ENCODE measurements at places on chromosomes 12 and 14.

DNA sequence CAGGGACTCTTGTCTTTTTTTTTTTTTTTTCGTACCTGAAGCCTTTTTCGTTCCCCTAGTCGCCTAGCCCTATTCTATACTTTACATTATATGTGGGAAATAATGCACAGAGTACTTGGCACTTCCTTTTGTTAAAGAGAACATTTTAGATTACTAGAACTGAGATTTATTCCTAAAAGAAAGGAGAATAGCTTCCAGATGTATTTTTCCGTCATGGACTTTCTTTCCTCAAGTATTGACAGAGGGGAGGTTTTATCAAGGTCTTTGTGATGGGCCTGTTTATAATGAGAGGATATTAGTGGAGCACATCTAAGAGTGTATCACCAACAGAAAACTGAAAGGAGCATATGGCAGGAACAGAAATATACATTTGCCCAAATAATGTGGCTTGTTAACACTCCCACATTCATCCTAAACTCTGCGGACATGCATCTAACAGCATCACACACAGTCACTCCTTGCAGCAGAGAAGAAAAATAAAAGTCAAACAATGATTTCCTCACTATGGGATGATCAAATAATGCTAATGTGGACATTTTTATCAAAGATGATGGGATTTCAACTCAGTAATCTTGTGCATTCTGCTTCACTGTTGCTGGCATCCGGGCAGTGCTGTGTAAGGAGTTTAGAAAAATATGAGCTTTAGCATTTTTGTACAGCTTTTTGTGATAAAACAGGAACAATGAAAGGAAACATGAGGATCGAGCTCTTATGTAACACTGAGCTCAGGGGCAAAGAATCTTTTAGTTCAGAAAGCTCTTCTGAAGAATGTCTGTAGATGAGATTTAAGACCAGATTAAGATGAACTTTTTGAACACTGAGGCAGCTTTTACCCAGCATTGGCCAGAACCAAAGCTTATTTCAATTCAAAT, 183.1 kb downstream of the EGLN3 start:
- no peak for DNase-seq

DNA sequence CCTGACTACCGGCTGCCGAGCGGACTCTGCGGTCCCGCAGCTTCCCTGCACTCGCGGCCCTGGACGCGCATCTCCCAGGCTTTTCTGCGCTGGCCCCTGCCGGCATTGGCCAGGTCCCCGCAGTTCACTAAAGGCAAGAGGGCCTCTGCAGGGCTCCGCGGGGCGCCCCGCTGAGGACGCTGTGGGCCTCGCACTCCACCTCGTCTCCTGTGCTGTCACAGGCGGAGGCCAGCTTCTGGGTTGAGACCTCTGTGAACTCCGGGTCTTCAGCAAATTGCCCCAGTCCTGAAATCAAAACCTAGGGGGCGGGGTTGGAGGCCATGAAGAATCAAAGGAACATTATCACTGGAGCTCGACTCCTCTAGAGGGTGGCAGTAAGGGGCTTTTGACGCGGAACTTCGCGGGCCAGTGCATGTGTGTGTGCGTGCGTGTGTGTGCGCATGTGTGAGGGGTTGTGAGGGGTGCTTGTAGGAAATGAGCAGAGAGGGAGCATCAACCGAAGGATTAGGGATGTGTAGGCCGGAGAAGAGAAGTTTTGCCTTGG, 68.5 kb upstream of the CAPRIN2 start:
- DNase-seq = no peak

DNA sequence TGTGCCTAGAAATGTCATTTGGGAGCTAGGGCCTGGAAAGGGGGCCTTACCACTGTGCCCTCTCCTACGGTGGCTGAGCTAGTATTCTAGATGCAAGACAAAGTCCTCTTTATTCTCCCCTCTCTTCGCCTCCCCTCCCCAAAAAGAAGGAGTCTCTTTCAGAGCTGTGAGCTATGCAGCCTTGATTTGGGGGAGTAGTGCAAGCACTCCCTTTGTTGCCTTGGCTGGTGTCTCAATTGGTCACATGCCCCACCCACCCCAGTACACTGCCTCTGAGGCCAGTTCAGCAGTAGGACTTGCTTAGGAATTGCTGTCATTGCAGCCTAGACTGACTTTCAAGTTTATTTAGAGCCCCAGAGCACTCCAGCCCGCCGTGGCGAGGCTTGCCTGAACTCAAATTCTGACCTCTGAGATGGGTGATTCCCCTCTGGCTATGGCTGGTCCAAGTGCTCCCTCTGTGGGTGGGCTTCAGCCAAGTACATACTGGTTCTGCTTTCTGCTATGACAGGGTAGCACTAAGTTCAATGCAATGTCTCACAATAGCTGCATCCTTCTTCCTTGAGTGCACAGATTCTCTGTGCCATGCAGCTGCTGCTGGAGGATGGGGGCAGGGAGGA, 37.0 kb upstream of the FBXO33 start:
- no peak for DNase-seq

GRCh38 chr12:122202017-122202416, 1.5 kb upstream of the B3GNT4 start:
- DNase-seq = no peak

DNA sequence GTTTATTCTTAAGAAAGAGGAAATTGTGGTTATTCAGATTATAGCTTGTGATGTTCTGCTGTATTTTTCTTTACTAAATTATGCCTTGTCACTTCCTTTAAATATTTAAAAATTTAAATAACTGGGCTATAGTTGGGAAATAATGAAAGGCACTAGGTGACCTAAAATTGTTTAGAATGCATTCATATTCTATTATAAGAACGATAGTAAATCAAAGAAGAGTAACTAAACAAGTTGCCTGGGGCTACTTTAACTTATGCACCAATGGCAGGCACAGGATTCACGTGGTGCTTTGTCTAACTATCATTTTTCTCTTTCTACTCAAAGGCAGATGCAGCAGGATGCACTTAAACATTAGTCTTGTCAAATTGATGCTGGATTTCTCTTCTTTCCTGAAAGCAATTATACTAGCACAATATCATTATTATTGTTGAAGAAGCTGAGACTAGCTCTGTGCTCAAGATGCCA, 190.7 kb upstream of the PPFIA2 start:
- no peak for DNase-seq

GRCh38 chr12:18747895-18748294, 10.0 kb downstream of the CAPZA3 start:
- no peak for DNase-seq
